Muscle of back (tissue), 13 donors: ENCODE measurements at places on chromosomes 16 and 17.

DNA sequence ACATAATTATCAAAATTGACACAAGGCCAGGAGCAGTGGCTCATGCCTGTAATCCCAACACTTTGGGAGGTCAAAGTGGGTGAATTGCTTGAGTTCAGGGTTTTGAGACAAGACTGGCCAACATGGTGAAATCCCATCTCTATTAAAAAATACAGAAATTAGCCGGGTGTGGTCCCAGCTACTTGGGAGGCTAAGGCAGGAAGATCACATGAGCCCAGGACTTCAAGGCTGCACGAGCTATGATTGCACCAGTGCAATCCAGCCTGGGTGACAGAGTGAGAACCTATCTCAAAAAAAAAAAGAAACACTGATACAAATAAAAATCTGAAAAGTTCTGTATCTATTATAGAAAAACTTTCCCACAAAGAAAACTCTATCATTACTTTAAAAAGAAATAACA is 15.5 kb downstream of the MYH10 start:
- DNase-seq, result no peak

DNA sequence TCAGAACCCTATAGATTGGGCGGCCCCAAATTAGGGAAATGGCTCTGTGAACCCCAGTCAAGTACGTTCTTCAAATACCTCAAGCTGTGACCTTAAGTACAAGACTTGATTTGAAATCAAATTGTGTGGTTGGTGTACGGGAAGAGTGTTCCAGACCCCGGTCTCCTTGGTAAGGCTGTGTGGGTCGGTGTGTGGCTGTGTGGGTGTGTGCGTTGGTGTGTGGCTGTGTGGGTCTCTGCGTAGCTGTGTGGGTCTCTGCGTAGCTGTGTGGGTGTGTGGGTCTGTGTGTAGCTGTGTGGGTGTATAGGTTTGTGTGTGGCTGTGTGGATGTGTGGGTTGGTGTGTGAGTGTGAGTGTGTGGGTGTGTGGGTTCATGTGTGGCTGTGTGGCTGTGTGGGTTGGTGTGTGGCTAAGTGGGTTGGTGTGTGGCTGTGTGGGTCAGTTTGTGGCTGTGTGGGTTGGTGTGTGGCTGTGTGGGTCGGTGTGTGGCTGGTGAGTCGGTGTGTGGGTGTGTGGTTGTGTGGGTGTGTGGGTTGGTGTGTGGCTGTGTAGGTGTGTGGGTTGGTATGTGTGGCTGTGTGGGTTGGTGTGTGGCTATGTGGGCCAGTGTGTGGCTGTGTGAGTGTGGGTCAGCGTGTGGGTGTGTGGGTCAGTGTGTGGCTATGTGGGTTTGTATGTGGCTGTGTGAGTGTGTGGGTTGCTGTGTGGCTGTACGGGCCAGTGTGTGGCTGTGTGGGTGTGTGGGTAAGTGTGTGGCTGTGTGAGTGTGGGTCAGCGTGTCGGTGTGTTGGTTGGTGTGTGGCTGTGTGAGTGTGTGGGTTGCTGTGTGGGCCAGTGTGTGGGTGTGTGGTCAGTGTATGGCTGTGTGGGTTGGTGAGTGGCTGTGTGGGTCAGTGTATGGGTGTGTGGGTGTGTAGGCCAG is 238.7 kb upstream of the ZFHX3 start:
- DNase-seq, result no peak

DNA sequence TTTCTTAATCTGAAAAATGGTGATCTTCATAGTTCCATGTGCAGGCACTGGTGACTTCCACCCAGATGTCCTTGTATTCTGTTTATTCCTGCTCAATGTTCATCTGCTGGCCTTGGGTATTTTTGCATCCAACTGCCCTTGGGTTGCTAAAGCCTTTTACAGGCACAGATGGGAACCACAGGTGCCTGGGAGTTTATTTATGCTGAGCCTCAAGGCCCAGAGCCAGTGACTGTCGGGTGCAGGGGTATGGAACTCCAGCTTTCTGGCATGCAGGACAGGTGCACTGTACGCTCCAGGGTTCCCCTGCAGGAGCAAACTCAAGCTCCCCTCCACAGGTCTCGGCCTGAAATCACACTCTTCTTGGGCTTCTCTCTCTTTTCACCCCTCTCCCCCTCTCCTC is 22.3 kb downstream of the DYNLRB2 start:
- DNase-seq, result no peak

DNA sequence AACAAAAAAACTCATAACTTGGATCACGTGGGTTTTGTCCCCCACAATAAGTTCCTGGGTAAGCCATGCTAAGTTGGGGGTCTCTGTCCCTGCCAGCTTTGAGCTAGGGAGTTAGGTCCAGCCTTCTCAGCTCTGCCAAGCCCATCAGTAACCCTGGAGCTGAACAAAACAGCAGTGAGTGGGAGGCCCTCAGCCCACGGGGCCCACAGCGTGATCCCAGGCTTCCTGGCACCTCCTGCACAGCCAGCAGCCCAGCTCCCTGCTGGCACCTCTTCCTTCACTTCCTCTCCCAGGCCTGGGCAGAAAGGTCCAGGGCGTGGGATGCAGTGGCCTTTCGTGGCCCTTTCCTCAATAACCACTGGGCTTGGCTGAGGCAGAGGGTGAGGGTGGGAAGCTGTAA is 35.5 kb upstream of the CDC42EP4 start:
- DNase-seq, result no peak

DNA sequence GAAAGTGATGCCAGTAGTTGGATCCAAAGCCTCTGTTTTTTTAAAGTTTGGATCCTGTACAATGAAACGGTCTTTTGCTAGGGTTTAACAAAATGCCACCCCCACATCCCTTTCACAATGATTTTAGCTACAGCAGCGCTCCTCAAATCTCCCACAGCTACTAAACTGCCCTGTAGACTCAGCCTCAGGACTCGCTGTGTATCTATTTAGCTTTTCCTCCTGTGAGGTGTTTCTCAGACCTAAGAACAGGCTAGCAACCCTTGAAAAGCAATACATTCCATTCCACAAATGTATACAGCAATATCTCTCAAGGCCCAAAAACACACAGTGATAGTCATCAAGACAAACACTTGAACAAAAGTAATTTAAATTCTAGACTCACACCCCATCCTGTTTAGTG is 206.4 kb downstream of the ZFHX3 start:
- no peak for DNase-seq

DNA sequence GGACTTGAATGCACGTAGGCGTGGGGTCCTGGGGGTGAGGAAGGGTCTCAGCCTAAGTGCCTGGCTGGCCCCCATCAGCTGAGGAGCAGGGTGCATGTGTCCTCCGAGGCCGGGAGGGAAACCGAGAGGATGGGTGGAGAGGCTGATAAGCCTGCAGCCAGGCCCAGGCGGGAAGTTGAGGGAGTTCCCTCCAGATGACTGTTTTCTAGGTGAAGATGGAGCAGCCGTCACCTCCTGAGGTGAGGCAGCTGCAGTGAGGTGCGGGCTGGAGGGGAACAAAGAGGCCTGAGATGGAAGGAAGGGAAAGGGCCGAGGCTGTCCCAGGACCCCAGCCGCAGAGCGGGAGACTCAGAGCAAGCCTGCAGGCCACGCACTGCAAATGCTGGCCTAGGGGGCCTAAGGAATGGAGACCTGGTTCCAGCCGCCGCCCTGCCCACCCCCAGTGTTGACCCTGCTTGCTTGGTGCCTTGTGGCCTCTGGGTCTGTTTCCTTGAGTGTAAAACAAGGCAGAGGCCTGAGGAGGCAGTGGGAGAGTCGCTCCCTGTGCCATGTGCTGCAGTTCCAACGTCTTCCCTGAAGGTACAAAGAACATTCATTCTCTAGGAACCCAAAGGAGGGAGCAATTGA is 3.0 kb downstream of the PECAM1 start:
- DNase-seq, result no peak

DNA sequence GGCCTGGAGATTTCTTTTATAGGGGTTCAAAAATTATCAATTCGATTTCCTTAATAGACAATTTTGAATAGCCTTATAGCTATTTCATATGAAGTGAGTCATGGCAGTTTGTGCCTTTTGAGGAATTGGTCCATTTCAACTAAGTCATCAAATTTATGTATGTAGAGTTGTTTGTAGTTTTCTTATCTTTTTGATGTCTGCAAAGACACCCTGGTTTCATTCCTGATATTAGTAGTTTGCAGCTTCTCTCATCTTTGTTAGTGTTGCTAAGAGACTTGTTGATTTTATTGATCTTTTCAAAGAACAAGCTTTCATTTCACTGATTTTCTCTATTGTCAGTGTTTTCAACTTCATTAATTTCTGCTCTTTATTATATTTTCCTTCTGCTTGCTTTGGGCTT is 44.2 kb downstream of the N4BP1 start:
- DNase-seq, result no peak

DNA sequence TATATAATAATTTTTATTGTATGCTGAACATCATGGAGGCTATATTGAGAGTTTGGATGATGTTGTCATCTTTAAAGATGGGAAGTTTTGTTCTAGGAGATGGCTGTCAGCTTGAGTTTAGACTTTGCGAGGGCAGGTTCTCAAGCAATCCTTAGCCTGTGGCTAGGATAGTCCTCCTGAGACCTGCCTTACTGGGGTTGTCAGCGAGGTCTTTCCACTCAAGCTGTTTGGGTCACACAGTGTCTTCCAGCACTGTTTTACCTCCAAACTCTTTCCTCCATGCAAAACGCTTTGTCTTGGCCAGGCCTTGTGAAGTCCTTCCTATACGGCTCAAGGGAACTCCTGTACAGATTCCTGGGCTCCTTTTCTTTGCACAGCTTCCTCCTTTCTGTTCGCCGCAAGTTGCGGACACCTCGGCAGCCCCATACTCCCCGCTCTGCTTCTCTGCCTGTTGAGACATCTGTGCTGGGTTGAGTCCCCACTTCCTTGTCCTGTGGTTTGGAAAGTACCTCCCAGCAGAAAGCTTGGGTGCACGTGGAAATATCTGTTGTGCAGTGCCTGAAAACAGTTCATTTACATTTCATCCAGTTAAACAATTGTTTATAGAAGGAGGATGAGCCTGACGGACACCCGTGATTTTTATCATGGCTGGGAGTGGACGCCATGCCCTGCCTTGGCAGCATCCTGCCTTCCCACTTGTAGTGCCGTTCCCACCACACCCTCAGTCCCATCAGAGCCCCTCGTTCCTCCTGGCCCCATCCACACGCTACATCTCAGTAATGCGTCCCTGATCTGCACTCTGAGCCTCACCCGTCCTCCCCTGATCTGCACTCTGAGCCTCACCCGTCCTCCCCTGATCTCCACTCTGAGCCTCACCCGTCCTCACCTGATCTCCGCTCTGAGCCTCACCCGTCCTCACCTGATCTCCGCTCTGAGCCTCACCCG is 55.0 kb upstream of the CBFA2T3 start:
- no peak for DNase-seq

- DNase-seq, result no peak
Measured at GRCh38 chr16:88854306-88855111, 2.2 kb downstream of the GALNS start.

- no peak for DNase-seq
Measured at GRCh38 chr16:69936252-69936651, 14.9 kb upstream of the CLEC18A start.

DNA sequence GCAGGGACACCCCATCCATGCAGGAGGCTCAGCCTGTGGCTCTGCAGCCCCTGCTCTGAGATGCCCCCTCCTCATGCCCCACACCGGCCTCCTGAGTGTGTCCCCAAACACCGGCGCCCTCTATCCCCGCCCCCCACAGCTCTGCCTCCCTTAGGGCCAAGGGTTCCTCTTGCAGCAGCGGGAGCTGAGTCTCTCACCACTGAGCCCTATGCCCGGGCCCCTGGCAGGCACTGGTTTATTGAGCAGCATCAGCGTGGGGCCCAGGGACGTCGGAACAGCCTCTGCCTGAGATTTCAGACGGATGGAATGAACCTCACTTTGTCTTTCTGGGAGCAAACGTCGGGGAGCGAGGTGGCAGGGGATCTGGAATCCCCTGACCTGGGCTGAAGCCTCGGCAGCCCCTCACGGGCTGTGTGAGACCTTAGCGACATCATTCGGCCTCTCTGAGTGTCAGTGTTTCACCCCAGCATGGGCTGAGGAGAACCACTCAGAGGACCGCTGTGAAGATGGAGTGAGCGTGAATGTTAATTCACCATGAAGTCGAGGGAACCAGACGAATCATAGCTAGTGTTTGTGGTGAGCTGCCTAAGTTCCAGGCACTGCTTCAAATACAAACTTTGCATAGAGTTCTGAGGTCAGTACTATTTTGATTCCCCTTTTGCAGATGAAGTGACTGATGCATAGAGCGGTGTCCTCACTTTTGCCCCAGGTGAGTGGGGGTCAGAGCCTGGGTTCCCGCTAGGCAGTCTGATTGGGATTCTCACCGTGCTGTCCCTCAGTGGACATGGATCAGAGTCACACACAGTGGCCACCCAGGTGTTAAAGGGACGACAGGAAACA is 5.3 kb upstream of the C16orf74 start:
- no peak for DNase-seq

GRCh38 chr17:13626703-13627102 is 25.0 kb upstream of the HS3ST3A1 start:
- peak; percentile 33 for DNase-seq
